ENCODE measurements at places on chromosomes 12 and 14.

- DNase-seq = no peak
Measured at GRCh38 chr14:59262717-59263454, 74.4 kb downstream of the DAAM1 start.

GRCh38 chr12:55715169-55715764, 579 bp upstream of the BLOC1S1 start:
- no peak for DNase-seq

- no peak for DNase-seq
Measured at GRCh38 chr14:73726025-73726961, 12.1 kb upstream of the PNMA1 start.

DNA sequence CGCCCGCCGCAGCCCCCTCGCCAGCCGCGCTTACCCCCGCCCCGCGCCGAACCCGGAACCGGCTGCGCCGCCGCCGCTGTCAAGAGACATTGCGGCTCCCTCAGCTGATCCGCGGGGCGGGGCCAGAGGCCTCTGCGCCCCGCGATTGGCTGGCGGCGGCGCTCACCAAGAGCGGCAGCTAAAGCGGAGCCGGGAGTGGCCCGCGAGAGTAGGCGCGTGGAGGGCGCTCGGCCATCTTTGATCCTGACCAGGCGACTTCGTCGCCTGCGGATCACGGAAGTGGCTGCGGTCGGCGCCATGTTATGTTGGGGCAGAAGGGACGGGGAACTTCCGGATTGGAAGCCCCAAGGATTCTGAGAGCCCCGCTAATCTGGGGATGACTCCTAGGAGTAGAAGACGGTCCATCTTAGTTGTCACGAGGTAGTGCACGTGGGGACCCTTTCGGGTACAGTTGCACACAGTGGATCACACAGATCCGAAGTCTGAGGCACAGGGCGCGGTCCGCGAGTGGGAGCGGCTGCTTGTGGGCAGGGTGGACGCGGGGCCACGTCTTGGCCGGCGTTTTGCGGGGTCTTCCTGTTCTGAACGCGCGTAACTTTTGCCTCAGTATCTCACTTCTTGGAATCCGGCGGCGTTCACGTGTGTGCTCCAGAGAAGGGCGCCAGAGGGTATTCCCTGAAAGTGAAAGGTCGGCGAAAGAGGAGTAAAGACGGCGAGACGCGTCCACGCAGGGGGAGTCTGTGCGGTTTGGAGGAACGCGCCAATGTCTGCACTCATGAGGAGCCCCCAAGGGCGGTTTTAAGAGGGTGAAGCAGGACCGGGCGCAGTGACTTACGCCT, at the start of gene CHFR:
Gene CHFR, minus strand, starts transcription at position 93 of the 839 bp plus-strand sequence. CDS start 277 bp downstream, outside the sequence.
- peak; percentile 98 for DNase-seq

DNA sequence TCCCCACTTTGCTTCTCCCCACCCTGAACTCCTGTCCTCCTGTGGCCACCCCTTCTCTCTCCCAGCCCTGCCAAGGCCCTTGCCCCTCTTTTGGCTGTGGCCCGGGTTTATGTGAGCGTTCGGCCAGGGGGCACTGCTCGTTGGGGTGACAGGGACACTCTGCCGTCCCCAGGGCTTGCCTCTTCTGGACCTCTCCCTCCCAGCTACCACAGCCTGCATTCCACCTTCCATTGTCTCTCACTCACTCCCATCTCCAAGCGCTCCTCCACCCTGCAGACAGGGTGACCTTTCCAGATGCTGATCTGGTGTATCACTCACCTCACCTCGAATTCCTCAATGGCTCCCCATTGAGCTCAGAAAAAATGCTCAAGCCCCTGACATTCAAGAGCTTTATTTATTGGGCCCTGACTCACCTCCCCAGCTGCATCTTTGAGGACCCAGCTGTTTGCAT, 1.4 kb downstream of the SERPINA9 start:
- DNase-seq = peak; percentile 23

- no peak for DNase-seq
Measured at GRCh38 chr12:80715713-80716249, 931 bp upstream of the MYF5 start.

GRCh38 chr12:4899364-4899763, 10.3 kb upstream of the KCNA1 start:
- no peak for DNase-seq

GRCh38 chr14:101372894-101373620, 188.2 kb upstream of the DIO3 start:
- DNase-seq = peak; percentile 39

- no peak for DNase-seq
Measured at GRCh38 chr12:69151254-69151764, 88.1 kb upstream of the CPSF6 start.

- DNase-seq = no peak
Measured at GRCh38 chr14:95769976-95770375, 56.1 kb upstream of the TCL1A start.

DNA sequence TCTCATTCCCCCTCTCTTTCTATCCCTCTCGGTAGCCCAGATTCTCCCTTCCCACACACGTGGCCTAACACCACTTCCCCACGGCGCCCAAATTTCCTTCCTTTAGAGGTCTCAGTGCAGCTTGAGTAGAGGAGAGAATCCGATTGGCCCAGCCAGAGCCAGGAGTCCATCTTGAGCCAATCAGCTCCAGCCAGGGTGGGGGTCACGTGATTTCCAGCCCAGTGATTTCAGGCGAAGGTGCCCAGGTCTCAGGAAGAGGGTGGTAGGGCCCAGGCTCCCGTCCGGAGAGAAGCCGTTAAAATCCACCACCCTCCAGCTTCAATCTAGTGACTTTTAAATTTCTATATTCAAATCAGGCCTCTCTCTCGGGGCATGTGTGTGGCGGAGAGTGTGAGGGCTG, 45.2 kb upstream of the MYL2 start:
- no peak for DNase-seq

DNA sequence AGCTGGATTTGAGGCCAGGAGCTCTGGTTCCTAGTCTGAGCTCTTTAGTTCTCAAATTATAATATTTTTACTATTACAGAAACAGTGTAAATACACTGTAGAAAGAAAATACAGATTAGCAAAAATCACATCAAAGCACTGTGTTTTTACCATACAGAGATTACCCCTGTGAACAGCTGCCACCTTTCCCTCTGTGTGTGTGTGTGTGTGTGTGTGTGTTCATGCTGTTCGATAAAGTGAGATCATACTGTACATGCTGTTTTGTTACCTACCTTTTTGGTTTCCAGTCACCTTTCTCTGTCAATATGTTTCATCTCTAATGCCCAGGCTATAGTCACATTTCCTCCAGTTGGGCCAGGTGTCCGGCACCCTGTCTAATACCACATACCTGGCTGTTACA, 26.9 kb downstream of the MVK start:
- no peak for DNase-seq

DNA sequence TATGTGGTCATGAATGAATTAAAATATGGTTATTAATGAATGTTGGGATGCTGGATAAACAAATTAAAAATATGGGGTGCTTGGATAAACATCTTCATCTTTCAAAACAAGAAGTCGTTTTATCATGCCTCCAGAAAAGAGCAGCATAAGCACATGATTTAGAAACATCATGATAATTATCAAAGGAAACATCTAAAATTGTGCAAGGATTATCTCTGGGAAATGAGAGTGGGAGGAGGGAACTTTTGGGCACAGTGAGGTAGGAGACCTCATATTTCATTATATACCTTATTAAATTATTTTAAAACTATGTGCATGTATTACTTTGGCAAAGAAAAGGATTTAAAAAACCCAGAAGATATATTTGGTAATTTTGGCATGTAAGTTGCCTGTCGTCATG, 8.9 kb downstream of the C3AR1 start:
- DNase-seq = no peak

GRCh38 chr14:39154594-39155189, 15.4 kb downstream of the TRAPPC6B start:
- DNase-seq = no peak

- no peak for DNase-seq
Measured at GRCh38 chr12:90163975-90164374, 455.3 kb upstream of the ATP2B1 start.

DNA sequence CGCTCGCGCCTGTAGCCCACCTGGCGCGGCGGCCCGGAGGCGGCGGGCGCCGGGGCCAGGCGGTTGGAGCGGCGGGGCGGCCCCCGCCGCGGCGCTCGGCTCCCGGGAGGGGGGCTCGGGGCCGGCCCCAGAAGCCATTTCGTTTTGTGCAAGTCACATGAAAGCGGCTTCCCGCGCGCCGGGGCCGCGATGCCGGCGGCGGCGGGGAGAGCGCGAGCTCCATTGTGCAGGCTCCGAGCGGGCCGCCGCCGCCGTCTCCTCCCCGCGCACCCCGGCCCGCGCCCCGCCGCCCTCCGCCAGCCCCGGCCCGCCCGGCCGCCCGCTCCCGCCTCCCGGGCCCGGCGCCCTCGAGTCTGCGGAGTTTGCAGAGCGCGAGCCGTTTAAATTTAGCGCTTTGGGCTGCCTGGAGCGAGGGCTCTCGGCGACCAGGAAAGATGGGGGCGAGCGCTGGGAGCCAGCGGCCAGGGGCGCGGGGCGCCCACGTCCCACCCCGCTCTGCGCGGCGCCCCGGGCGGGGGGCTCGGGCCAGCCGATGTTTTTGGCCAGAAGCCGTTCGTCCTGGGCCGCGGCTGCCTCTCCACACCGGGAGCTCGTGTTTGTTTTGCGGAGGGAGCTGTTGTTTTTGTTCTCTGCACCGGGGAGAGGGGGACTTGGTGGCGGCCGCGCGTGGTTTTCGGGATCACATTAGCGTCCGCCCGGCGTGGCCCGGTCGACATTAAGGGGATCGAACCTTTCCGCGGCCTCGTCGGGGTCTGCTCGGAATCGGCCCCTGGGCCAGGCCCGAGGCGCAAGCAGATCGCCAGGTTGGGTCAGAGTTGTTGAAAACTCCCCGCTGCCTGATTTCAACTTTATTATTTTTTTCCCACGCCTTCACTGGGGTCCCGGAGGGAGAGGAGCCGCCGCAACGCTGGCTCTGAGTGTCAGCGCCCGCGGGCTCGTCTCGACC, 982 bp downstream of the BCL7A start:
- DNase-seq = no peak

DNA sequence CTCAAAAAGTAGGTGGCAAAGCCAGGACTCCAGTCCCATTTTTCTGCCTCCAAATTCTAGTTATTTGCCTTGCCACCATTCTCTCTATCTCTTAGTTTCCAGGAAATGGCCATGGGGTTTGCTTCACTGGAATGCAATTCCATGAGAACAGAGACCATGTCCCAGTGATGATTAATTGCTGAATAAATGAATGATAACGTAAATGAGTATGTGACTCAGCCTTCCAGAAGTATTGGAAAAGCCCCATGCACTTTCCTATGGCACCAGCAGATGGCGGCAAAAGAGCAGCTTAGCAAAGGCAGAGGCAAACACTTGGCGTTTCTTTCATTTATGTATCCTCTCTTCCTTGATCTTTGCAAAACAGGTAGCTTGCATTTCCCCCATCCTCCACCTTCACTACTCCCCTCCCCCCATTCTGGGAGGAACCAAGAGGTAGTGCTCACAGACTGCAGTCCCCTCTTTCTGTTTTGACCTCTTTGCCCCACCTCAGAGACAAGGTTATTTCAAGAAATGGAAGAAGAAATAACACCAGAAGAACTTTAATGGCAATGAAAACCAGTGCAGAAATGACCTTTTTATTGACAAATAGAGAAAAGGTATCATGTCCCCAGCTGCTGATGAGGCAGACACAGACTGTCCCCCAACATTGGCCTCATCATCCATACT, 21.3 kb downstream of the TBX3 start:
- DNase-seq = peak; percentile 75

DNA sequence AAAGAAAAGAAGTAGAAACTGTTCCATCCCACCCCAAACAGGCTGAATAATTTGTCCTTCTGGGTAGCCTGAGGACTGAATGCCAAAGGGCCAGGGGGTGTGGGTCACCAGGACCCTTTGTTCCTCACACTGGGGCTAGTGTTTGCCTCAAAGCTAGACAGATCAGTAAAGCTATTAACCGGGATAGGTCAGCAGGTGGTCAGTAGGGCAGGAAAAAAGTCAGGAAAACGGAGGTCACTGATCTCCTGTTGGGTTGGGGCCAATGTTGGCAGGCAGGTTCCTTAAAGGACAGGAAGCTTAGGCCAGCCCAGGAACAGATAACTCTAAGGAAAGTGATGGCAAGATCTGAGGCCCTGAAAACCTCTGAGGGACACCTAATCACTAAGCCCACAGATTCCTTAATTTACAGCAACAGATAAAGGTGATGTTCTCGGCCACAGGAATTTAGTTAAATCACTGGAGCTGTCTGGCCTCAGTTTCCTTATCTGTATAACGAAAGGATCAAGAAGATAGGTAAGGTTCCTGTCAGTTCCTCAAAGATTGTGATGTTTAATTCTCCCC, 22.7 kb upstream of the TMPO start:
- peak; percentile 72 for DNase-seq

DNA sequence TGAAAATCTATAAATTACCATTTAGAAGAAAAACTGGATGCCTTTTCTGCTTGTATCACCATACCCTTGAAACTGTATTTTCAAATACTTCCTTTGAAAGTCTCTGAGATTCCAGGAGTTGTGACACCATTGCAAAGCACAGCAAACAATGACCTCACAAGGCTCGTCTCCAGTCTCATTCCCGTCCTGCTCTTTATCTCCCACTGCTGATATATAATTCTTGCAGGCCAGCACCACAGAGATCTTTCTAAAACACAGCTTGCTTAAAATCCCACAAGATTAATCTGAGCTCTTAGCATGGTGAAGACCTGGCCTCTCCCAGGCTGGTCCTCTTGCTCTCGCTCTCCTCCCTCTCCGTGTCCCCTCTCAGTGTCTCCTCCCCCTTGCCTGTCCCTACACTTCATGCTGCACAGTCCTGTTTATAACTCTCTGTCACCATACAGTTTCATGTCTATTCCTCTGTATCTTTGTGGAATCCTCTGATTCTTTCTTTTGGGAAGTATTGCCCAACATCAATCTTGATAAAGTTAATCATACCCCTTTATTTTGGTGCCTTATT, 51.8 kb downstream of the ZFYVE21 start:
- DNase-seq = no peak

DNA sequence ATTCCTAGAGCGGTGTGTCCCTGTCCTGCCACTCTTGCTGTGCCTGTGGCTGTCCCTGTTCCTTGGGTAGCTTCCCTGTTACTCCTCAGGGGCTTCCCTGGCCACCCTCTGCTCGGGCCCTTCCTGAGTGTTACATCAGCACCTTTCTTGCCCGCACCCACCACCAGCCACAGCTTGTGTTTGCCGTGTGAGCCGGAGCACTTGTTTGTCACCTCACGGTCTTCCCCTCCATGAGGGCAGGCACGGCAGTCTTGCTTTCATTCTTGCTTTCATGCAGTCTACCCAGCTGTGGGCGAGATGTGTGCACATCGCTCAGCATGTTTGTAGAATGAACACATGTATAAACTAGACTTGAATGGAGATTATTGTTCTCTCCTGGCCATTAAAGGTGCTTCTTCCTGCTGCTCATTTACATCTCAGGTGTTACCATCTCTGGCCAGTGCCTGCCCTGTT, 42.0 kb downstream of the TRAF3 start:
- DNase-seq = no peak

- peak; percentile 46 for DNase-seq
Measured at GRCh38 chr14:75088566-75089373, 19.3 kb downstream of the ZC2HC1C start.

- no peak for DNase-seq
Measured at GRCh38 chr14:52025310-52025709, 36.0 kb downstream of the RTRAF start.

- DNase-seq = peak; percentile 90
Measured at GRCh38 chr12:93376436-93377251, 1.1 kb upstream of the NUDT4 start.
